ENCODE measurements at places on chromosomes 16 and 17. TPM values are rescaled to one million over a fixed set of nuclear protein-coding genes. Genes with fewer than 3 reads are reported as not detected.

The KLHL10 gene
- not detected for total RNA-seq

The NPIPA3 gene
- 0.22 TPM for total RNA-seq

The DPEP1 gene
- total RNA-seq = not detected

The MT1A gene
- not detected for total RNA-seq

The PLCG2 gene
- 3.2 TPM for total RNA-seq

The PRSS53 gene
- 2.7 TPM for total RNA-seq

The CACNG1 gene
- not detected for total RNA-seq

The UBTF gene
- 57.5 TPM for total RNA-seq

Measured in M059J (cell line).